GM18507 (cell line): ENCODE measurements at places on chromosomes 4 and X.

DNA sequence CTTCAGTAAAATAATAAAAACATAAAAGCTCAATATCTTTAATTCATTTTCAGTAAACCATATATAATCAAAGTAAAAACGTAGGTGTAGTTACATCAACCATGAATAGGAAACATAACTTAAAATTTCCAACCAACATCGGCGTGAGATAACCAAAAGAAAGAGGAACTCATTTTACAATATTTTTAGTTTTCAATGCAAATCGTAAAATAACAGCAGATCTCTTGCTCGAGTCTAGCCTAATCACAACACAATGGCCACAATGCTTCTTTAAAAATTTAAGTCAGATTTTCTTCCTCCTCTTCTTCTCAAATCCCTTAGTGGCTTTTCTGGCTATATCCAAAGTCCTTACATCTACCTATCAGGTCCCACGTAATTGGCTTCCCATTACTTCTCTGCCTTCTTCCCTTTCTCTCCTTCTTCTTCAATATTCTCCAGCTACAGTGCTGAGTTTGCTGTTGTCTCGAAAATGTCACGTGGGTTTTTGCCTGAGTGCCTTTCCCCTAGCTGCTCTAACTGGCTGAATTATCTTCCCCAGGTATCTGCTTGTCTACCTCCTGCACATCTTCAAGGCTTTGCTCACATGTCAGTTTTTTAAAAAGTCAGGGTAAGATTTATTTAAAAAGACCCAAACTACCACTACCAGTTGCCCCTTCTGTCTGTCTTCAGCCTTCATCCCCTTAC is 90.9 kb upstream of the BANK1 start:
- DNase-seq: no peak

DNA sequence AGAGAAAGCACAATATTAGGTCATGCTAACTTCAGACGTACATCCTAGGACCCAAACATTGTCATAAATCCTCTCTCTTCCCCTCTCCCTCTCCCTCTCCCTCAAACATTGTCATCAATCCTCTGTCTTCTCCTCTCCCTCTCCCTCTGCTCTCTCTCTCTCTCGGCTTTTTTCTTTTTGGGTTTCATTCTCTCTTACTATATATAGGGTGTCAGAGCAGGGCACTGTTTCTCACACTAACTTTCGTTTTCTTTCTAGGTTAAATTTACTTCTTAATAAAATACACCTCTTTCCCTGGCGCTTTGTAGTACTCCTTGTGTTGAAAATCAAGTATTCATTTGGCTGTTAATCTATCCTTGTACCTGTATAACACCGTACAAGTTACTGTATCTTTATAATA is 37.0 kb upstream of the HERC5 start:
- DNase-seq: no peak

DNA sequence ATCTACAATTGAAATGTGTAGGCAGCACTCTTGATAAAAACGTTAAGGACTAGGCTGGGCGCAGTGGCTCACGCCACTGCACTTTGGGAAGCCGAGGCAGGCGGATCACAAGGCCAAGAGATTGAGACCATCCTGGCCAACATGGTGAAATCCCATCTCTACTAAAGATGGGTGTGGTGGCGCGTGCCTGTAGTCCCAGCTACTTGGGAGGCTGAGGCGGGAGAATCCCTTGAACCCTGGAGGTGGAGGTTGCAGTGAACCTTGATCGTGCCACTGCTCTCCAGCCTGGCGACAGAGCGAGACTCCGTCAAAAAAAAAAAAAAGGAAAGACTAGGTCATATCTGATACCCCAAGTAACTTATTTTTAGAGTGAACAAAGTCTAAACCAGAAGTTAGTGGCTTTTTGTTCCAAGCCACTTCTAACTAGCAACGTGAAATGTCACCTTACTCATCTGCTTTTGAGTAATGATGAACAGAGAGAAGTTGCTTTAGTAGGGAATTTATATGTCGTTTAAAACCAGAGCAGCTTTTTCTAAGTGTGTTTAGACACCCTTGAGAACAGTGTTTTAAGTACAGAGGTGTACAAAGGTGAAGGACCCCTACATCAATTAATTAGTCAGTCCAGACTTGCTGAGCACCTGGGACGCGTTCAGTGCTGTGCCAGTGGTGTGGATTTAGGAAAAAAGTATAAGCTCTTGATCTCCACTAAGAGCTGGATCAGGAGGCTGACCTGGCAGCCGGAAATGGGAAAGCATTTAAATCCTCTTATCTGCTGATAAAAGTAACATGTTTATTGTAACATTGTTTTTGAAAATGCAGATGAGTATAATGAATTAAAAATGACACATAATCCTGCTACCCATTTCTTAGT is 23.5 kb downstream of the SPRY1 start:
- DNase-seq: no peak

GRCh38 chrX:856566-857290 is 226.1 kb downstream of the SHOX start:
- DNase-seq: no peak

- no peak for DNase-seq
These were observed 75.4 kb downstream of the TMEM131L start for GRCh38 chr4:153541456-153542096.

DNA sequence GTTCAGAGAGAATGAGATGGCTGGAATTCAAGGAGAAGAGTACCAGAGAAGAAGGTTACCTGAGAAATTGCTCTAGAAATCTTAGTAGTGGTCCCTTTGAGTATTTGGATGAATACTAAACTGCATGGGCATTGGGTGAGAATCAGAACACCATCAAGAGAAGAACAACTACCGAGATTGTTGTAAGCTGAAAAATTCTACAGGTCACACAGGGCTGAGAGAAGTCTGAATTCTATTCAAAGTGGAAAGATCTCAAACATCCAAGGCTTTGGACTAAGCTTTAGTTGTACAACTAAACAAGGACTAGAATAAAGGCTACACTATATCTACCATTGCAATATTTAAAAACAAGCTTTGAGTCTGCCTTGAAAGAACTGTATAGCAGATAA is 40.8 kb downstream of the LRBA start:
- DNase-seq: no peak

- DNase-seq: no peak
These were observed 469.0 kb downstream of the TLL1 start for GRCh38 chr4:166341992-166342391.

DNA sequence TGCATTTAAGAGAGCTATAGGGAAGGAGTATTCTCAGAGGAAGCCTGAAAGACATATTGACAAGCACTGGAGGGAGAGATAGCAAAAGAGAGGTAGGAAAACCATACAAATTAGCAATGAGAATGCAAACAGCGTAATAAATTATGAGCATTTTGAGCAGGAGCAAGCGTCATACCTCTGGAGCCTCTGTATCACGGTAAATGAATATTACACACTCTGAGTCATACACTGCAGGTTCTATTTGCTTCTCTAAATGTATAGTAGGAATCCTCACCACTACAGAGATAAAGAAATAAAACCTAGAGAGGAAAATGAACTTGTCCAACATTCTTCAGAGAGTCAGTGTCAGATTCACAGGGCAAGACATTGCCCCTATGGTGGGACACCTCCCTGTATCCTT is 46.4 kb upstream of the GABRE start:
- no peak for DNase-seq

GRCh38 chr4:159222043-159222552 is 119.2 kb downstream of the RAPGEF2 start:
- DNase-seq: no peak

GRCh38 chrX:25207803-25208475 is 192.2 kb upstream of the ARX start:
- no peak for DNase-seq

- no peak for DNase-seq
These were observed 102.3 kb upstream of the GRIA3 start for GRCh38 chrX:123081776-123082175.

DNA sequence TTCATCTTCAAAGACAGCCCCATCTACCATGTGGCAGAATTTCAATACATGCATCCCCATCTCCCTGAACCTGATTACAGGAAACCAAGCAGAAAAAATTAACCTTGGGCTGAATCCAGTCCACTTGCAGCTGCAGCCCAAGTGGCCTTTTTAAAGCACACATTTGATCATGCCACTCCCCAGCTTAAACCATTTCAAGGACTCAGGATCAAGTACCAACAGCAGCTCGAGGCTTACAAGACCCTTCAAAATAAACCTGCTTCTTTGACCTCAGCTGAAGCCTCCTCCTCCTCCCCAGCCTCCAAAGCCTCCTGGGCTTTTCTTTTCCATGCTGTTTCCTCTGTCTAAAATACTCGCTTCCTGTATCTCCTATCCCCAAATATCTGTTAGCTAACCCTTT is 50.7 kb upstream of the KIT start:
- DNase-seq: no peak

DNA sequence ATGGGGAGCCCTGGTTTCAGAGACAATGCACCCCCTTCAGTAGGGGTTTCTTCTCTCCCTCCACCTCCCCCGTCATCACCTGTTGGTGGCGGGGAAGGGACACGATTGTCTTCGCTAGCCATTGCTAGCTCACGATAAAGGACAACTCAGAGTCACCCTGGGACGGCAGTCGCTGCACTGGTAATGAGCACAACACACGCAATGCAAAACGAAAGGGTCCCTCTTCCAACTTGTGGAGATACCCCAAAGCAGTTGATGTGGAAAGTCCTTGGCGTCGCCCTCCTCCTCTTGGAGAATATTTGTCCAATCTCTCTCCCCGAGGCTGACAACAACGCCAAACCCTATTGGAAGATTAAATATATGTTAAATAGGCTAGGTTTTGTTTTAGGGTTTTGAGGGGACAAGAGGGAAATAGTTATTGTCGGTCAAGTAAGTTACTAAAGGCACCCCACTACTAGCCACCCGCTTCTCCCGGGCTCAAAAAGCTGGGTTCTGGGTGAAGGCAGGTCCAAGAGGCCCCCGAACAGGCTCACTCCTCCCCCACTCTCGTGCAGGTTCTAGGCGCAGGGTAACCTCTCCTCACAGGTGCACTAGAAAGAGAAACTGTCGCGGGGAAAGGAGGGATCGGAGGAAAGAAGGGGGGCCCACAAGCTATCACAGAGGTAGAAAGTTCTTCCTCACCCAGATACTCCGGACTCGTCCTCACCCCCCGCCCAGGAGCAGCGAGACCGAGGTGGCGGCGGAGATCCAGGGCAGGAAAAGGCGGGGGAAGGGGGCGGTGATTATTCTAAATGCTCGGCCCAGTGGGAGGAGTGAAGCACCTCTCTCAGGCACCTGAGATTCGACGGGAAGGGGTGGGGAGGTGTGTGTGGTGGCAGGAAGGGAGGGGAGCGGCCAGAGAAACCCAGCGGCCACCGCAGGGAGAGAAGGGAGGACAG is at the start of gene LRBA:
LRBA (minus strand) TSS at position 764 of the 938 bp plus-strand sequence; CDS start at position 122, 642 bp downstream.
- DNase-seq: peak; percentile 48

GRCh38 chr4:5801696-5802095 is 90.7 kb downstream of the EVC start:
- DNase-seq: no peak

DNA sequence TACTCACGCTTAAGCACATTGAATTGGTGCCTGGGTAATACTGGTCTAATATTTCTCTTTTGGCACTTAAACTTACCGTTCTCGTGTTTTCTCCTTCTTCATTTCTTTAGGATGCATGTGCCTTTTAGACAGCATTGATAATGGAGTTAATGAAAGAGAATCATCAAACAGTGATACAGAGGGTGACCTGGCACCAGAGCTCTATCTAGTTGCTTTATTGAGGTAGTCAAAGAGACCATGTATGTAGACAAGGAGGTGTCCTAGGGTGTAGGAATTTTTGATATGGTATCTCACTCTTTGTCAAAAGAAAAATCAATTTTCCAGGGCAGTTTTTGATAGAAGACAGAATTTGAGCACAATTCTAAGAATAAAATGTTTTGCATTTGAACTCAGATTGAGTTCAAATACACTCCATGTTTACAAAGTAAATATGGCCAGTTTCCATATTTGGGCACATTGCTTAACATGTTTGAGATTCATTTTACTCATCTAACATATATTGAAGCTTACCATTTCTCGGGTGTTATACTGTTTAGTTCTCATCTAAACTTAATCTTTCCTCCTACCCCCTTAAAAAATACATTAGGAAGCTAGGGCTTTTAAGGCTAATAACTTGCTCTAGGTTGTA is 92.0 kb downstream of the WWC2 start:
- DNase-seq: no peak

GRCh38 chrX:68454476-68455150 is 21.3 kb upstream of the OPHN1 start:
- no peak for DNase-seq

- no peak for DNase-seq
These were observed 80.4 kb downstream of the NDST3 start for GRCh38 chr4:118114720-118115119.

- DNase-seq: no peak
These were observed 152.7 kb downstream of the TEX11 start for GRCh38 chrX:70755850-70756249.

DNA sequence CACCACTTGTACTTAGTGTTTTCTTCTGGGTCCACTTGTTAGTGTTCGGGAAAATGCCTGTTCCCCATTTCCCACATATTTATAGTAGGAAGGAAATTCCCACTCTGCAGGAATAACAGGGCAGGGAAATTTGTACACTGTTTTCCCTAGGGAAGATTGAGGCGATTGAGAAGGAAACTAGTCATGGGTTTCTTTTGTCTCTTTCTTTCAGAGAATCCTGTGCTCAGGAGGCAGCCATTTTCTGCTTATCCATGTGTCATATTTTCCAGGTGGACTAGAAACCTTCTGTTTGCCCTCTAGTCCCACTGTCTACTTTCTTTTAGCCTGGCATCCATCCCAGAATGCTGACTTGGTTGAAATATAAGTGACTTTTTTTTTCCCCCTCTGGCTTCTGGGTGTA is 299.1 kb upstream of the ANKRD50 start:
- no peak for DNase-seq

- DNase-seq: no peak
These were observed 68.0 kb downstream of the LUZP4 start for GRCh38 chrX:115357326-115358120.

GRCh38 chr4:122633211-122633610 is 12.3 kb upstream of the IL21 start:
- no peak for DNase-seq

GRCh38 chrX:131633285-131633917 is 89.5 kb downstream of the OR13H1 start:
- peak; percentile 0 for DNase-seq

- DNase-seq: no peak
These were observed 128.5 kb upstream of the ARX start for GRCh38 chrX:25144043-25144940.

GRCh38 chrX:77160301-77160700 is 286.9 kb upstream of the FGF16 start:
- no peak for DNase-seq
